Thyroid gland (tissue), 4 donors: ENCODE measurements at places on chromosomes 1 and 21.

GRCh38 chr1:228241259-228241658 is 33.4 kb downstream of the OBSCN start:
- DNase-seq = no peak

DNA sequence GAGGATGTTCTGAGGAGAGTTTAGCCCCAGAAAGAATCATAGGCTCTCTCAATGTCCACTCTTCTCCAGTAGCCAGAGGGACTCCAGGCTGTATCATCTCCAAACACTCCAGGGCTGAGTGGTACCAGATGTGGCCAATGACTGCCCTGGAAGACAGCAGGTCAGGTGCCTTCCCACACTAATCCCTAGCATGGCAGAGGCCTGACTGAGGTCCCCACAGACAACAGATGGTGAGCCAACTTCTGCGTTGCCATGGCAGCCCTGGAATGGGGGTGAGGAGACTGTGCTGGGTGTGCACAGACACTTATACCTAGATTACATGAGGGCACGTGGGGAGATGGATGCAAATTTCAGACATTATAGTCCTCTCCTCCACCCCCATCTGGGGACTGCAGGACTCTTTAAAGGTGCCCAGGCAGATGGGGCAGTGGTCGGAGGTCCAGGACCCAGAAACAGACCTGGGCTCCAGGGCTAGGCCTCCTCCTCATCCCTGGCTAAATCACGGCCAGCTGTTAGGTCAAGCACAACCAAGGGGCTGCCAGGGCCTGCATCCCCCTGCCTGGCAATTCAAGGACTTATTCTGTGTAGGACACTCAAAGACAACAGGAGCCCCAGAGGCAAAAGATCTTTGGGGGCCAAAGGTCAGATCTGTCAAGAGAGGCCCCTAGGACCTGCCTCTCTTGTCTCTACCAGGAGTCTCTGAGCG is 42.9 kb downstream of the CAMK2N1 start:
- DNase-seq = no peak

- no peak for DNase-seq
Observed at GRCh38 chr1:32709075-32709474, 6.5 kb upstream of the SYNC start.

DNA sequence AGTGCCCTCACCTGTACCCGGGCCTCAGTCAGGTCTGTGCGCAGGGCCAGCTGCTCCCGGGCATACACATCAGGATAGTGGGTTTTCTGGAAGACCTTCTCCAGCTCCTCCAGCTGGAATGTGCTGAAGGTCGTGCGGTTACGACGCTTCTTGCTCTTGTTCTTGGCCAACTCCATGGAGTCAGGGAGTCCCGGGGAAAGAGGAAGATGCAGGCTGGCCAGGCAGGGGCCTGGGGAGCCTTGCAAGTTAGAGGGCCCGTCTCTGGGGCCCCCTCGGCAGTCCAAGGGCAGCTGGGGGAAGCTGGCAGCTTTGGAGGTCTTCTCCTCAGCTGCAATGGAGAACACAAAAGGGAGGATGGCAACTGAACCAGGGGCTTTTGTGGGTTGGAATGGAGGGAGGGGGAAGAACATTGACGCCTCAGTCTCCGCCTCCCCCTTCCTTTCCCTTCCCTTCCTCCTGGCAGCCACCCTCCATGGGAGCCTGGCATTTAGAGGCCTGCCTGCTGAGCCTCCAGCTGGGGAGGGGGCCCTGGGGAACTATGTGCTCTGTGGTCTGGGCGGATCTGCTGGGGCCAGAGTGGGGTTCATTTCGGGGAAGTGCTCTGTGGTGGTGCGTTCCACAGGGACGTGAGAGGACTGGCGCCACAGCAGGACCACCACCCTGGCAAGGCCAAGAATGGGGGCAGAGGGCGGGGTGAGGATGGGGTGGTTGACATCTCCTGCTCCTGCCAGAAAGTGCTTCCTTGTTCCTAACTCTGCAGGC is 5.7 kb downstream of the ALX3 start:
- no peak for DNase-seq

- peak; percentile 67 for DNase-seq
Observed at GRCh38 chr1:226082959-226083301, 20.4 kb downstream of the H3-3A start.

GRCh38 chr1:94032637-94033036 is 88.3 kb downstream of the ABCA4 start:
- DNase-seq = no peak

DNA sequence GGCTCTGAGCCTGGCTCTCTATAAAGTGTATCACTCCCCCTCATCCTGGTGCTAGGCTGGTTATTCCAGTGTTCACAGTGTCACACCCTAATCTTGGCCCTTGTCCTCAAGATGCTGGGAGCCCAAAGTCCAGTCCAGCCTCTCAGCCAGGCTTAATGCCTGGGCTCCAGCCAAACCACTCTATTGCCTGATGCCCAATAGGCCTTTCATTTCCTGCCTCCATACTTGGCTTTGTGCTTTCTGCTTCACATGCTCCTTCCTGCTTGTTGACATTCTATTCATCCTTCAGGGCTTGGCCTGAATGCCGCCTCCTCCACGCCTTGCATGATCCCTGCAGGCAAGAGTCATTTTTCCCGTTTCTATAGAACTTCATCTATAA is 1.7 kb downstream of the KLHDC8A start:
- peak; percentile 79 for DNase-seq

GRCh38 chr1:79264975-79265818 is 258.7 kb upstream of the ADGRL4 start:
- DNase-seq = no peak

DNA sequence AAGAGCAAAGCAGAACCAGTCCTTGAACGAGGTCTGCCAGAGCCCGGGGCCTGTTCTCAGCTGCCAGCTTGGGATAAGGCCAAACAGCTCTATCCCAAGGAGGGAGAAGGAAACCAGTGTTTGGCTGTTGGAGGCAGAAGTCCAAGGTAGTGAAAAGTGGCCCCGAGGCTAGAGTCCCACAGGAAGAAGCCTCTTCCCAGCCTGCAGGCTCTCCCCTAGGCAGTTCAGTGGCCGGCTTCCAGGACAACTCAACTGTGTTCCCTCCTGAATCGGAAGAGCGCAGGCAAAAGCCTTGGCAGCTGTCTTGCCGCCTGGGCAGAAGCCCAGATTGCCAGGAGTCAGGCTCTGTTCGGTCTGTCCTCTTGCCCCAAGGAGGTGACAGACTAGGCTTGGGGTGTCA is 19.3 kb downstream of the QSOX1 start:
- peak; percentile 96 for DNase-seq

GRCh38 chr1:34975771-34976170 is 9.4 kb downstream of the TMEM35B start:
- no peak for DNase-seq

GRCh38 chr21:38839328-38840286 is 33.9 kb downstream of the ETS2 start:
- no peak for DNase-seq

DNA sequence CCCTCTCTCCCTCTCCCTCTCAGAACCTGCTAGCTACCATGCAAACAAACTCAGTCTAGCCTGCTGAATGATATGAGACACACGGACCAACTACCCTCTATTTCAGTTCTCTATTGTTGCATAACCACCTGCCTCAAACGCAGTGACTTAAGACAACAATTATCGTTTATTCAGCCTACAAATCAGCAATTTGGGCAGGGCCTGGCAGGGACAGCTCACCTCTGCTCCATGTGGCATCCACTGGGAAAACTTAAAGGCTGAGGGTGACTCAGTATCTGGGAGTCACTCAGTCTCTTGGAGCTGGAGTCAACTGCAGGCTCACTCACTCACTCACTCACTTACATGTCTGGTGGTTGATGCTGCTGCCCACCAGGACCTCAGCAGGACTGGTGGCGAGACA is 121.3 kb downstream of the SEC16B start:
- DNase-seq = no peak

GRCh38 chr21:39788383-39788782 is 43.4 kb downstream of the IGSF5 start:
- peak; percentile 98 for DNase-seq

- no peak for DNase-seq
Observed at GRCh38 chr21:15894596-15894995, 164.8 kb downstream of the USP25 start.

DNA sequence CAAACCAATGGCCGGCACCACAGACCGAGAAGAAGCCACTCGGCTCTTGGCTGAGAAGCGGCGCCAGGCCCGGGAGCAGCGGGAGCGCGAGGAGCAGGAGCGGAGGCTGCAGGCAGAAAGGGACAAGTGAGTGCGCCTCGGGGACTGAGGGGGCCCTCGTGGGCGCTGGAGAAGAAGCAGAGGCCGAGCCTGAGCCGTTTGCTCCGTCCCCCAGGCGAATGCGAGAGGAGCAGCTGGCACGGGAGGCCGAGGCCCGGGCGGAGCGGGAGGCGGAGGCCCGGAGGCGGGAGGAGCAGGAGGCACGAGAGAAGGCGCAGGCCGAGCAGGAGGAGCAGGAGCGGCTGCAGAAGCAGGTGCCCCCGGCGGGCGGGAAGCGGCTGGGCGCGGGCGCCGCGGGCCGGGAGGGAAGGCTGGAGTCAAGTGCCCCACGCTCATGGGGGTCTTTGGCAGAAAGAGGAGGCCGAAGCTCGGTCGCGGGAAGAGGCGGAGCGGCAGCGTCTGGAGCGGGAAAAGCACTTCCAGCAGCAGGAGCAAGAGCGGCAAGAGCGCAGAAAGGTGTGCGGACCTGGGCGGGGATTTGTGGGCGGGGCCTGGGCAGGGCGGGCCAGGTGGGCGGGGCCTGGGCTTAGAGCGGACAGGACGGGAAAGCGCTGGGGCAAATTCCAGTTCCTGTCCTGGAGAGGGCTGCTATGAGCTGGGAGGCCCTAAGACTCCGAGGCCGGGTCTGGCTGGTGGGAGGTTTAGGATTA is 22.7 kb downstream of the MAP7D1 start:
- DNase-seq = no peak

- DNase-seq = peak; percentile 68
Observed at GRCh38 chr1:25799935-25800702, at the start of gene SELENON. Gene SELENON (plus strand): TSS chr1:25800193. CDS start chr1:25800231, 38 bp downstream.

GRCh38 chr1:28091043-28091781 is 2.8 kb upstream of the EYA3 start:
- peak; percentile 83 for DNase-seq

DNA sequence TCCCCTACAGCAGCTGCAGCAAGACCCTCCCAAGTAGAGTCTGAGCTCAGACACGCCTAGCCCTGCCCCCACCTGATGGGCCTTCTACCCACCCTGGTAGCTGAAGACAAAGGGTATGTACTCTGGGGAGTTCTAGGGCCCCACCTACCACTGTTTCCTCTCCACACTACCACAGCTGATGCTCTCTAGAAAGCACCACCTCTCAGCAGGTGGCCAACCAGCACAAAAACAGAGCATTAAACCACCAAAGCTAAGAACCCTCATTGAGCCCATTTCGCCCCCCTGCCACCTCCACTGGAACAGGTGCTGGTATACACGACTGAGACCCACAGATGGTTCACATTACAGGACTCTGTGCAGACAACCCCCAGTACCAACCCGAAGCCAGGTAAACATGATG is 258.9 kb downstream of the SETD4 start:
- no peak for DNase-seq

DNA sequence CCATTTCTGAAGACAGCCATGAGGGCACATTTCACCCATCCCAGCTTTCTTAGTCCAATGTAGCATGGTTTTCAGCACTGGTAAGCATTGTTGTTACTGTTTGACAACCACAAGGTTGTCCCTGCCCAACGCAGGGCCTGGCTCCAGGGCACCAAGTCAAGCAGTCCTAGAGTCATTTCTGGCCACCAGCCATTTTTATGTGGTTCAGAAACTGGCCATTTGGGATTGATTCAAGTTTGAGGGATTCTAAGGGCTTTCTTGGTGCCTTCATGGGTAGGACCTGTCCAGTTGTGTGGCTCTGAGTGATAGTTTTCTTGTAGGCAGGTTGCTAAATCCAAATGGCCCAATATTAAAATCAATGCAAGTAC is 535.4 kb upstream of the USP24 start:
- DNase-seq = no peak

GRCh38 chr1:38092256-38092655 is 45.7 kb upstream of the POU3F1 start:
- no peak for DNase-seq

GRCh38 chr1:65163201-65163805 is 15.3 kb downstream of the AK4 start:
- no peak for DNase-seq

- no peak for DNase-seq
Observed at GRCh38 chr1:64983110-64983509, 16.8 kb upstream of the JAK1 start.

GRCh38 chr1:180836449-180836848 is 76.2 kb upstream of the KIAA1614 start:
- no peak for DNase-seq

GRCh38 chr1:100074604-100075395 is 57.9 kb downstream of the SASS6 start:
- no peak for DNase-seq

DNA sequence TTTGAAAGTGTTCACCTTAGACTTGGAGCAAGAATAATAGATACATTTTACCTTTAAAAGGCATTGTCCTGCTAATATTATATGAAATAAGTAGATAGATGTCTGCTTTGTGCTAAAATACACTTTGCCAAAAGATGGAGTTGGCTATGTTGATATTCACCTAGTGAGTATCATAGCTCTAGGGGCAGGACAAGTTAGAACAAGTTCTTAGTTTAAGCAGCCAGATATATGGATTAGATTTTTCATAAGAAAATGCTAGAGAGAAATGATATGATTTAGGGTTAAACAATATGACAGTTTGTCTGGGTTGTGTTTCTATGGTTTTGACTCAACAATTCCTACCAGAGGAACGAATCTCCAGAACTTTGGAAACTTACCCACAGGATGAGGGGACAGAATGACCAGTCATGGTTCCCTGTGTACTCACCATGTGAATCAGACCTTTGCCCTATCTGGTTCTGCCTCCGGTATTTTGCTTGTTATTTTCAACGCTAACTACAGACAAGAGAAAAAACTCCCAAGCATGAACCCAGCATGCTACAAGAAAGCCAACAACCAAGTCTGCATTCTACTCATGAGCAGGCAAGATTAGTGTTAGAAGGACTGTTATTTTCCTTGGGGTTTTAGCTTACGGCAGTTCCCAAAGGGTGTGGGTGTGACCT is 1.7 kb downstream of the F5 start:
- DNase-seq = no peak

DNA sequence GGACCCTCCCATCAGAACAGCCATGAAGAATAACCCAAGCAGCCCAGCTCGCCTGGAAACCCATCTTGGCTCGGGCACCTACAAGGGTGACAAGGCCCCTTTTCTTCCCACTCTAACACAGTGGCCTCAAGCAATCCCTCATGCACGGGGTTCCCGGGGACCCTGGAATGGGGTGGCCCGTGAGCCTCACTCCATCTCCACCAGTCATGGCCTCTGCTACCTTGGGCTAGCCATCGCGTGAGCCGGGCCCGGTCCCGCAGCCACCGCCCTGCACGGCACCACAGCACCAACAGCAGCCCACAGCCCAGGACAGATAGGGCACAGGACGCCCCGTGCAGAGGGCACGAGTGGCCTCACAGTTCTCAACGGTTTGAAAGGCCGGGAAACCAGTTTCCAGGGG is 19.0 kb downstream of the WDR4 start:
- no peak for DNase-seq

DNA sequence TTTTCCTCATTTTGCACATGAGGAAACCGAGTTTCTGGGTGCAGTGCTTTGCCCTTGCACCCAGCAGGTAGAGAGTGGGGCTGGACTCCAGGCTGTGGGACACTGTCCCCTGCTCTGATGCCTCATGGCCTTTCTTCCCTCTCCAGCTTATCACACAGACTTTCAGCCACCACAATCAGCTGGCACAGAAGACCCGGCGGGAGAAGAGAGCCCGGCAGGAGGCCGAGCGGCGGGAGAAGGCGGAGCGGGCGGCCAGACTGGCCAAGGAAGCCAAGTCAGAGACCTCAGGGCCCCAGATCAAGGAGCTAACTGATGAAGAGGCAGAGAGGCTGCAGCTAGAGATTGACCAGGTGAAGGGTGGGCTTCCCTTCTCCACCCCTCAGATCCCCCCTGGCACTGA is 19.0 kb downstream of the KDF1 start:
- DNase-seq = no peak

GRCh38 chr1:210770396-210770984 is 363.5 kb downstream of the KCNH1 start:
- no peak for DNase-seq
